ENCODE measurements at places on chromosomes 2 and 18.

DNA sequence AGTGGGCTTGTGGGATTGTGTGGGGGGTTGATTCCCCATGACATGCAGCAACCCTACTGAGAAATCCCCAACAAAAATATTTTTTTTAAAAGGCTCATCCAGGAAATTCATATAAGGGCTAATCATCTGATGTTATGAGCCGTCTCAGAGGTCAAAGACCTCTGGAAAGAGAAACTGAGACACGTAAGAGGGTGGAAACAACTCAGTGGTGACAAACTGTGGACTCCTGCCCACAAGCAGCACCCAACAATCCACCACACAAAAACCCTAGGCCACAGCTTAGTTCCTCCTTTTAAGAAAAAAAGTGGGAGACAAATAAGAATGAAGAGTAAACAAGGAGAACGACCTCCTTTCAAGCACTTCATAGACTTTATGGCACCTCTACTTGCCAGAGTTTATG is 1096.1 kb upstream of the NRXN1 start:
- DNase-seq = no peak

- DNase-seq = no peak
Observed at GRCh38 chr2:15957881-15958713, 17.7 kb downstream of the MYCN start.

DNA sequence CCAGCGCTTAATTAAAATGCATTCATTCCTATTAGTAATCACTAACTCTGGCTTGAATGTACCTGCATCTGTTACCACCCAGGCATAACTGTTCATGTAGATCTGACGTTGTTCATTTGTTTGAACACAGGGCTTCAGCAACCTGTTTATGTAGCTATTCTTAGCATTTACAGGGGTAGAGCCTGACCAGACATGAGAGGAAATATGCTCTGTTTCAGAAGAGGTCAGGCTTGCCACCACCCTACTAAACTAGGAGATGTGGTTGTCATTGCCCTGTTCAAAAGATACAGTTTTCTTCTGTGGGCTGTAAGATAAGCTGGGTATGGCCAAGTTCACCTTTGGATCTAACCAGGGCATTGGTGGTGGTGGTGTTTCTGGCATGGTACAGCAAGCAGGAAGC is 8.8 kb downstream of the MGAT5 start:
- DNase-seq = no peak

- DNase-seq = no peak
Observed at GRCh38 chr2:75396314-75396713, 164.4 kb downstream of the EVA1A start.

GRCh38 chr18:59024829-59025228 is 114.9 kb upstream of the SEC11C start:
- DNase-seq = no peak

DNA sequence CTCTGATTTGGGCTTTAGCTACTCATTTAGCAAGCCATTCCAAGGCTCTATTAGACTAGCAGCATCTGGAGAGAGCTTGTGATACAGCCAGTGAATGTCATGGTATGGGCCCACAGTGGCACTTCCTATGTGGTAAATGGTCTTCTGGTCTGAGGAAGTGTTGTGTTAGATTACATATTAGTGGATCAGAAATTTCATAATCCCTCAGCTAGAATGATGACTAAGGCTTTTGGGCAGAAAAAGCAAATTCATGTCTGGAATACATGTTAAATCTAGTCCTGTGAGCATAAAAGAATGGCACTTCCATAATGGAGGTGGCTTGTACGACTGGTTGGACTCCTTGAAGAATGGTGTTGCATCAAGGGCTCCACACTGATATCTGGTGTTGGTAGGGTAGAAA is 436.8 kb upstream of the CWC22 start:
- no peak for DNase-seq

DNA sequence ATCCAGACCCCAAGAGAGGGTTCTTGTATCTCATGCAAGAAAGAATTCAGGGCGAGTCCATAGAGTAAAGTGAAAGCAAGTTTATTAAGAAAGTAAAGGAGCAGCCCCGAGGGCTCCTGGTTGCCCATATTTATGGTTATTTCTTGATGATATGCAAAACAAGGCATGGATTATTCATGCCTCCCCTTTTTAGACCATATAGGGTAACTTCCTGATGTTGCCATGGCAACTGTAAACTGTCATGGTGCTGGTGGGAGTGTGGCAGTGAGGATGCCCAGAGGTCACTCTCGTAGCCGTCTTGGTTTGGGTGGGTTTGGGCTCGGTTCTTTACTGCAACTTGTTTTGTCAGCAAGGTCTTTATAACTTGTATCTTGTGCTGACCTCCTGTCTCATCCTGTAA is 750.2 kb upstream of the FANCL start:
- DNase-seq = no peak
